ENCODE measurements at places on chromosomes 3 and 15.
A peak's percentile ranks its signal among the peaks of the same experiment; 100 is the strongest.

DNA sequence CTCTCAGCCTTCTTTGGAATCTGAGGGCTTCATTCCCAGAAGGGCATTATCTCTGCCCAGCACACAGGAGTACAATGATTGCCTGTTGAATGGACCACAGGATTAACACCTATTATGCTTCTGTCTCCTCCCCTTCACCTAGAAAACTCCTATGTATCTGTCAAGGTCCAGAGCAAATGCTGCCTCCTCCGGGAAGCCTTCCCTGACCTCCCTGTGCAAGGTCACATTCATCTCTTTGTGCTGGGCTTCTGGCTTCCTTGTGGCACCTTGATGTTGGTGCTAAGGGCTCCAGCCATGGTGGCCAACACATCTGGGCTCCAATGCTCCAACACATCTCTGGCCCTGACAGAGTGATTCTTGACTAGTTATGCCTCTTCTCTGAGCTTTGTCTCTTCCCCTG, 49.9 kb upstream of the ATP2B2 start:
- no peak for DNase-seq

DNA sequence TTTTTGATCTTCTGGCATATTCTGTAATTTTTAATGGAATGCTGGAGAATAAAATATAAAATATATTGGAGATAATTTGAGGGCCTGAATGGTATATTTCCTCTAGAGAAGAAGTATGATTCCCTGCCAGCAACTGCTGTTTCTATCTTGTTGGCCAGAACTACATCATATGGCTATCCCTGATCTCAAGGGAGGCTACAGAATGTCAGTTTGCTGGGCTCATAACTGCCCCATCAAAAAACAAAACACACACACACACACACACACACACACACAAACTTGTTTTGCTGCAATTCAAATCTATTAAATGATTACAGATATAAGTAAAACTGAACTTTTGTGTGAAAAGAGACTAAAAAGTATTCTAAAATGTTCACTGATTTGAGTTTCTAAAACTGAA, 51.0 kb downstream of the RASA2 start:
- no peak for DNase-seq

GRCh38 chr3:63753567-63753966, 65.5 kb upstream of the C3orf49 start:
- no peak for DNase-seq

- DNase-seq: no peak
These were observed 208.7 kb downstream of the MBNL1 start for GRCh38 chr3:152477422-152477821.

- DNase-seq: no peak
These were observed 24.5 kb downstream of the CYFIP1 start for GRCh38 chr15:22955544-22956119.

GRCh38 chr3:16849229-16849628, 35.5 kb upstream of the PLCL2 start:
- DNase-seq: peak; percentile 74

DNA sequence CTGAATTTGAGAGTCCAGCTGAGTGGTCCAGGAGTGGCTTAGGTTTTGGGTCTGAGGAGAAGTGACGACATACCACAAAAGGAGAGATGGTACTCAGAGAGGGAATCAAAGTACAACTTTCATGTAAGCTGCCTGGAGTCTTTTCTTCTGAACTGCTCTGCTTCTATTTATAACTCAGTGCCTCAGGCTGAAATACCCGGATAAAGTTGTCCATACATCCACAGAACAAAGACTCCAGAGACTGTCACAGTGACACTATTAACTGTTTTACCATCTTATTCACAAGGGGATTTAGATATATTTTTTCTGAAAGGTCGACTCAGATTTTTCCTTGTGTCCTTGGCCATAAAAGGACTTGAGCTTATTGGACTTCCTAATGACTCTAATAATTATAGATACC, 264.3 kb upstream of the DNAJC19 start:
- DNase-seq: no peak

DNA sequence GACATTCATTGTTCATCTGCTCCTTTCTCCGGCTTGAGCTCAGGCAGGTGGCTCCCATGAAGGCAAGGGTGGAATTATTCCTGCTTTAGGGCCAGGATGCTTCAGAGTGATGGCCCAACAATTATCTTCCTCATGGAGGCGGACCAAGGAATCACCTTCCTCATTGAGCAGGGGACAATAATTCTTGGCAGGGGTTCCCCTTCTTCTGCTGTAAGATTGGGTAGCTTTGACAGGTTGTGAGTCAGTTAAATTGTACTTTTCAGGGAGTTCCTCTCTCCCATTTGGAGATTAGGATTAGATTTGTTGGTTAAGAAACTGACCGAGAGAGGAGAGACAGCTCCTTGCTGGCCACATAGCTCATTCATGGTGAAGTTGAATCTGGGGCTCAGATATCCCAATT, 31.4 kb upstream of the CD47 start:
- peak; percentile 90 for DNase-seq

- no peak for DNase-seq
These were observed 284.2 kb downstream of the SI start for GRCh38 chr3:164794099-164794498.

GRCh38 chr3:132432639-132433038, 15.3 kb downstream of the DNAJC13 start:
- no peak for DNase-seq

DNA sequence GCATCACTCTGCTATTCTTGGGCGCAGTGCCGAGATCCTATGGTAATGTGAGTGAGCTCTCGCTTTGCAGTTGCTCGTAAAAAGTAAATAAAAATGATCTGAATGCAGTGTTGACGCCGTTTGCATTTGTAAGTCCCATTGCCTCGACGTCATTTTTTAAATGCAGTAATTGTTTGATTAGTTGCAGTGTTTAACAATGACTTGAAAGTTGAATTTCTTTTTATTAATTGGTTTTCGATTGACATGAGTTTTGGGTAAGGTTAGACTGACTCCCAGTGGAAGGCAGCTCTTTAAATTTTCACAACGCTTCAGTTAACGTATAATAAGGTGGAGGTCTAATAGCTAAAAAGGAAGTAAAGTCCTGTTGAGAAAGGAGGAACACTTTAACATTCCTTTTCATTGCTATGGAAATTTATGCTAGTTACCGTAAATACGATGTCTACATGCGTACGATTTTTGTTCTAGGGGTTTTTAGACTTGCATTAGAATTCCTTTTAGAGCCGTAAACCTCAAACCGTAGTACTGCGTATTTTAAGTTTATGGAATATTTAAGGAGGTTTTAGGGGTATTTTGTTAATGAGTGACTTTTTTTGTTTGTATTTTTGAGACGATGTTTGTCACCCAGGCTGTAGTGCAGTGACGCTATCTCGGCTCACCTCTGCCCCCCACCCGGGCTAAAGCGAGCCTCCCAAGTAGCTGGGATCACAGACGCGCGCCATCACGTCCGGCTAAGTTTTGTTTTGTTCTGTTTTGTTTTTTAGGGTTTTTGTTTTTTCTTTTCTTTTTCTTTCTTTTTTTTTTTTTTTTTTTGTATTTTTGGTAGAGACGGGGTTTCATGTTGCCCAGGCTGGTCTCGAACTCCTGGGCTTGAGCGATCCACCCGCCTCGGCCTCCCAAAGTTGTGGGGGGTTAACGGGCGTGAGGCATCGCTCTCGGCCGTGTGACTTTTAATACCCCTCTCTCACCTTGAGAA, 1.4 kb downstream of the MORF4L1 start:
- DNase-seq: no peak

GRCh38 chr3:109270779-109271178, 45.5 kb downstream of the DPPA2 start:
- DNase-seq: no peak

- DNase-seq: no peak
These were observed 1.0 kb downstream of the TASOR start for GRCh38 chr3:56681984-56682461.

GRCh38 chr15:90829942-90830440, 38.4 kb upstream of the FURIN start:
- DNase-seq: no peak

DNA sequence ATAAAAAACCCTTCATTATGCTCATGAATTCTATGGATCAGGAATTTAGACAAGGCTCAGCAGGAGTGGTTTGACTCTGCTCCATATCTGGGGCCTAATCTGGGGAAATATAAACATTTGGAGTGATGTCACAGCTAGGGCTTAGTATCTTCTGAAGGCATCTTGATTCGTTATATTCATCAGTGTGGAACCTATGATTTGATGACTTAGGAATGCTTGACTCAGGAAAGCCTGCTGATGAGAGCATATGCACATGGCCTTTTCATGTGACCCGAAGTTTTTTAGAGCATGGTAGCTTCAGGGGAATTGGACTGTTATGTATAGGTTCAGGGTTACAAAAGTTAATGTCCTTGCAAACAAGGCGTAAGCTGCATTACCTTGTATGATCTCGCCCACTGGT, 184.9 kb upstream of the LRRC3B start:
- no peak for DNase-seq
